Activated CD8-positive, alpha-beta memory T cell treated with anti-CD3 and anti-CD28 coated beads for 4 hours (primary cell): ENCODE measurements at places on chromosomes 6 and 20.
A peak's percentile ranks its signal among the peaks of the same experiment; 100 is the strongest.

DNA sequence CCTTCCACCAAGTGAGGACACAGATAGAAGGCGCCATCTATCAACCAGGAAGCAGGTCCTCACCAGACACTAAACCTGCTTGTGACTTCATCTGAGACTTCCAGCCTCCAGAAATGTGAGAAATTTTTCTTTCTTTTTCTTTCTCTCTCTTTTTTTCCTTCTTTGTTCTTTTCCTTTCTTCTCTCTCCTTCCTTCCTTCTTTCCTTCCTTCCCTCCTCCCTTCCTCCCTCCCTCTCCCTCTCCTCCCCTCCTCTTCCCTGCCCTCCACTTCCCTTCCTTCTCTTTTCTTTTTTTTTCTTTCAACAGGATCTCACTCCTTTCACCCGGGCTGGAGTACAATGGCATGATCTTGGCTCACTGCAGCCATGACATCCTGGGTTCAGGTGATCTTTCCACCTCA, 37.4 kb upstream of the MCUR1 start:
- DNase-seq, result no peak

GRCh38 chr6:14824484-14825275, 421.2 kb upstream of the JARID2 start:
- DNase-seq, result no peak

DNA sequence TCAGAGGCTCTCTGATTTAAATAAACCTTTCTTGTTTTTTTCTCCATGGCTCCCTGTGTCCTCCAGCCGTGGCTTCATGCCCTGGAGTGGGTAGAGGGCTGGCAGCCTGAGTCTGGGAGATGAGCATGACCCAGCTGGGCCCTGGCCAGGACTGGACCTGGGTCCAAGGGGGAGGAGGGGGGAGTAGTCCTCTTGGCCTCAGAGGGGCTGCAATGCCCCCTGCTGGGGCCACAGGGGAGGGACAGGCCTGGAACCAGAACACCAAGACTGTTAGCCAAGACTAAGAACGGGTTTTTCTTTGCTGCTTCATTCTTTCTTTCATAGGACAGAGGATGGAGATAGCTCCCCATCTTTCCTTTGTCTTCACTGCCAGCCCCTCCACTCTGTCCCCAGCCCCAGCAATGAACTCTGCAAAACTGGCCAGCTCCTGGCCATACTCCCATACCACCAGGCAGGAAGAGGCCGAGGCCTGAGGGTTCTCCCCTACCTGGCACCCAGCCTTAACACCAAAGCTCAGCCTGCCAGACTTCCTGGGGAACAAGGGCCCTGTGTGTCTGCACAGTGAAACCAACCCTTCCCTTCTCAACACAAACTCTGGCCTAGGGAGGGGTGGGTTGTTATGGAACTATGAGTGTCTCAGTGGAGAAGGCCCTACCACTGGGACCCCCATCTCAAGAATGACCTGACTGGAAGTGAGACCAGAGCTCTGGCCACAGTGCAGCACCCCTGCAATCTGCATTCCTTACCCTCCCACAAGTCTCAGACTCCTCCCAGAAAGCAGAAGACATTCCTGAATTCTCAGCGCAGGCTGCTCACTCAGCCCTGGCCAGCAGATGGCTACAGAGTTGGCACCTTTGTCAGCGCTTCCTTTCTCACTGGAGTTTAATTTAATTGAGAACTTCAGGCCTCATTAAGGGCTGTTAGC, 11.0 kb downstream of the SLC29A1 start:
- DNase-seq, result no peak

GRCh38 chr6:41367700-41368099, 32.3 kb downstream of the NCR2 start:
- DNase-seq, result no peak

GRCh38 chr6:42898891-42899361, 16.9 kb upstream of the PTCRA start:
- DNase-seq, result peak; percentile 57
